Effector CD4-positive, alpha-beta T cell (primary cell): ENCODE measurements at places on chromosomes 5 and 9.

DNA sequence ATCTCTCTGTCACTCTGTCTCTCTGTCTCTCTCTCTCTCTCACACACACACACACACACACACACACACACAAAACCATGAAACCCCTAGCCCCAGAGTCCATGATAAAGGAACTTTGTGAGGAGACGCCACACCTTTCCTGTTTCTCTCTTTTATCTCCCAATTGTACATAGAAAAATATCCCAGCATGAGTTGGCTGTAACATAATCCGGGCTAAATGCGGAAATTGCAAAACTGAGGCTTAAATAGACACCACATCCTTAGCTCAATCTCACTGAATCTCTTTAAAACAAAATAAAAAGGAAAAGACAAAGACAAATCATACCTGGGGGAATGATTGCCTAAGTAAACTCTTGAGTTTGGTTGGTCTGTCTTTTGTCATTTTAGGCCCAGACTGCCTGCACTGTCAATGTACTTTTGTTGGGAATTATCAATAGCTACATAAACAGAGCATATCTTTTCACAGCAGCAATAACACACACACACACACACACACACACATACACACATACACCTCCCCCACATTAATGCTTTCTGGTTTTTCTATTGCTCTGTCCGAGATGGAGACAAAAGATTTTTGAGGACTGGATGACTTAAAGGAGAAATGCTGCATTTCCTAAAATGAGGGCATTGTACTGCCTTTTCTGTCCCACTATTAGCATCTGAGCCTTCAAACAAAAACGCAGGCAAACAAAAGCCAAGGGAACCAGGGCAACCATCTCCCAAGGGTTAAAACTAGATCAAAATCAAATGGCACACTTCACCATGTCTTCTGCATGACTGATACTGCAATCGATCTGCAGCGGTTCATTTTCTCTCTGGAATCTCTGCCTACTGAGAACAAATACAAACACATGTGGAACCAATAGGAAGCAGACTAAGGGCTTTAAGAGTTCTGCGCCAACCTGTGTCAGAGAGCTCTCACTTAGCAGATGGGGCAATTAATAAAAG is 321.5 kb downstream of the NFIB start:
- no peak for DNase-seq

- DNase-seq = no peak
Measured at GRCh38 chr5:55836191-55836590, 15.0 kb upstream of the IL31RA start.

DNA sequence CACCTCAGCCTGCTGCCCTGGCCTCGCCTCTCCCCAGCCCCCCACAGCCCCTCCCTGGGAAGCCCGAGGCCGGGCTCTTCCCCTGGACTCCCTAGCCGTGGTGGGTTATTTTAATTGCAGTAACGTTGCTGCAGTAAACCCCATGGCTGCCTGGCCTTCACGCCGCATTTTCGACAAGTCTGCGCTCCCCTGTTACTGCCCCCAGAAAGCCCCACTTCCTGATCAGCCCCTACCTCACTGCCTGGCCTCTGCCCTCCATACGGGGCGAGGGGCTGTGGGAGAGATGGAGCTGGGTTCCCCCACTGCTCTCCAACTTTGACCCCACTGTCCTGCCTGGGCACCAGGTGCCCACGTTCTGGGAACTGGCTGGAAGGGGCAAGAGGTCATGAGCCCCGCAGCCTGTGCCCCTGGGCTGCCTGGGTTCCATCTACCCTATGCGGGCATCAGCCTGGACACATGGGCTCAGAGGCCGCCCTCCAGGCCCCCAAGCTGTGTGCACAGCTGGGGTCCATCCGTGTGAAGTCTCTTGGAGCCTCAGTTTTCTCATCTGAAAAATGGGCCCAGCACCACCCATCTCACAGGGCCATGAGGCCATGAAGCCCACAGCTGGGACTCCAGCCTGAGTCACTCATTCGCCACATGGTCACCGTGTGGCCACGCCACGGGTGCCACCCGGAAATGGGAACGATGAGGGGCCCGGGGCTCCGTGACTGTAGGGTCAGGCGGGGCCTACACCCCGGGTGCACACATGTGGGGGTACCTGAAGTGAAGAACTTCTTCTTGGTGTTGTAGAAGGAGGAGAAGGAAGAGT is 11.5 kb downstream of the EGFL7 start:
- no peak for DNase-seq

GRCh38 chr9:2000314-2000713 is 14.8 kb upstream of the SMARCA2 start:
- no peak for DNase-seq

DNA sequence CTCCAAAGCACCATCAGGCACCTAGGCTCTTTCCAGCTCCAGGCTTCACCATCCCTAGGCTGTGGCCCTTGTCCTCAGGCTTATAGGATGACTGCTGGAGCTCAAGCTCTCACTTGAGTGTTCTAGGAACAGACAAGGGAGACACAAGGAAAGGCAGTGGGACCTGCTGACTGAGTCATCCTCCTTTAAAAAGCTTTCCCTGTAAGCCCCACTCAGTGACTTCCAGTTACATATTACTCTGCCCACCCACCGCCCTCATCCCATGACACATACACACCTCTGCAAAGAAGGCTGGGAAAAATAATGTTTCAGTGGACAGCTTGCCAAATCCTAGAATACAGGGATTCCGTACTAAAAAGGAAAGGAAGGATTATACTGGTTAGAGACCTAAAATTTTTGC is 154.2 kb upstream of the ZNF366 start:
- no peak for DNase-seq

DNA sequence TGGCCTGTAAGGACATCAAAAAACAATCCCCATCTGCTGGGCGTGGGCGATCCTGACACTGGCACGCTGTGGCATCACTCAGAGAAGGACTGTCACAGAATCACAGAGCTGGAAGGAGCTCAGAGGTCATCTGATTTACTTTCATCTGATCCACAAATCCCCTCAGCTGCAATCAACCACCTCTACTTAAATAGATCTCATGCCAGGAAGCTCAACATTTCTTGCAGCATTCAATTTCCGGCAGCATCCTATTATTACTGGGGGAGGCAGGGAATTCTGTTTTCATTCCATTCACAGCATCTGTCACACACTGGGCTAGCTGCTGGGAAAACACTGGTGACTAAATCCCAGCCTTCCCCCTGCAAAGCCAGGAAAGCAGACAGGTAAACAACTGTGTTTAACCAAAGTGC is 38.3 kb downstream of the RETREG1 start:
- DNase-seq = no peak
